ENCODE measurements at places on chromosomes 4 and X.

DNA sequence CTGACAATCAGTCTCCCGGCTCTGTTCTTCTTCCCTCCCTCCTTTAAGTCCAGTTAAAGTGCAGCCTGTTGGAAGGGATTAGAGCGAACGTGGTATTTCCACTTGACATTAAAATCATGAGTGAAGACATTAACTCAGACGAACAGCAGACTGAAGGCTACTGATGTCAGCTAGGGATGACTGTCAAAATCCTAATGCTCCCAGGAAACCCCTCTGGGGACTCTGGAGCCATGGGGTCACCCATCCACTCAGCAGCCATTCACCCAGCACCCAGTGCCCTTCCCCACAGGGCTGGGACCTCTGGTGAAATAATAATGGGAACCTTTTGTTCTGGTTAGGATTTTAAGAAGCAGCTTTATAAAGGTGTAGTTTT is 113.9 kb downstream of the DRD5 start:
- peaks cover 2% of the 10 kb centered on the region for H3K27me3 ChIP-seq
- no peaks in the 10 kb centered on the region for H3K36me3 ChIP-seq
- no peak overlapping the region for H3K4me3 ChIP-seq

GRCh38 chr4:139603576-139604410 is 47.8 kb upstream of the SETD7 start:
- H3K4me3 ChIP-seq, result no peak overlapping the region
- H3K4me1 ChIP-seq, result peaks cover 48% of the 10 kb centered on the region
- no peak overlapping the region for H3K27ac ChIP-seq
- peaks cover 10% of the 10 kb centered on the region for H3K36me3 ChIP-seq

- no peak for DNase-seq
- H3K27ac ChIP-seq, result no peak overlapping the region
- H3K36me3 ChIP-seq, result no peaks in the 10 kb centered on the region
Observed at GRCh38 chr4:10872833-10873517, 188.4 kb upstream of the CLNK start.

GRCh38 chrX:39750848-39751247 is 346.9 kb downstream of the BCOR start:
- no peak for DNase-seq
- H3K27me3 ChIP-seq, result peaks cover 2% of the 10 kb centered on the region
- no peak overlapping the region for H3K4me3 ChIP-seq
- no peak overlapping the region for H3K27ac ChIP-seq
- no peaks in the 10 kb centered on the region for H3K36me3 ChIP-seq

DNA sequence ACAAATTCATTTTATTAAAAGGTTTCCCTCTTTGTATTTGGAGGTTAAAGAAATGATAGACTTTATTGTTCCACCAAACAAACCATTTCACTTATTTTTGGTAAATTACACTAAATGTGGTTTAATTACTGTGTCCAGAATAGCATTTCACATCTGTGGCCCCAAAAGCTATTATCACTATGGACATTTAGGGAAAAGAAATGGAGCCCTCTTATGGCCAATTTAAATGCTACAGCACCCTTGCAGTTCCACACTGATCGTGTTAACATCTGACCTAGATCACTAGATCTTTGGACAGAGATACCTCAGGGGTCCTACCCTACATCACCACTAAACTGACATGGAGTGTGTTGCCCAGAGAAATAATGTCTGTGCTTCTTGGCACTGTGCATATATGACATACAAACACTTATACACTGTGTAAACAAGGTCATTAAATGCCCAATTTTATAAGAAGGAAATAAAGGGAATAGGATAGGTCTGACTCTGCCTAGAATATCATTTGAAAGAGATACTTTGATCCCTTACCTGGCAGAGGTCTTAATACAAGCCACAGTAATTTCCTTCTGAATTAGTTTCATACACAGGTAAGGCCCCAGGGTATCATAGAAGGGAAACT is 163.9 kb downstream of the KDR start:
- no peaks in the 10 kb centered on the region for H3K36me3 ChIP-seq
- H3K4me1 ChIP-seq, result peaks cover 26% of the 10 kb centered on the region
- no peak overlapping the region for H3K27ac ChIP-seq
- H3K4me3 ChIP-seq, result no peak overlapping the region
- peaks cover 4% of the 10 kb centered on the region for H3K27me3 ChIP-seq

DNA sequence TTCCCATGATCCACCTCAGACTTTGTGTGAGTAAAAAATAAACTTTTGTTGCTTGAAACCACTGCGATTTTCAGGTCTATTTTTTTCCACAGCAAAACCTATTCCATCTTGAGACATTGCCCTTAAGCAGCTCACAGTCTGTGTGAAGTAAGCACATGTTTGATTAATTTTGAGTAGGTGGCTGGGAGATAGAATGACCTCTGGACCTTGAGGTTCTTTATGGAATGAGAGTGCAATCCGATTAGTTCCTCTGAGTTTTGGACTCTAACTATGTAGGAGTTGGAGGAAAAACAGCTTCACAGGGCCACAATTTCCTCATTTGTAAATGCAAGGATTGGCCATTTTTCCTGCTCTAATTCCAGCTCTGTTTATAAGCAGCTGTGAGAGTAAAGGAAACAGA is 234.1 kb upstream of the IGFBP7 start:
- no peak overlapping the region for H3K27ac ChIP-seq
- H3K36me3 ChIP-seq, result no peaks in the 10 kb centered on the region
- H3K4me3 ChIP-seq, result no peak overlapping the region
- H3K27me3 ChIP-seq, result peaks cover 5% of the 10 kb centered on the region

DNA sequence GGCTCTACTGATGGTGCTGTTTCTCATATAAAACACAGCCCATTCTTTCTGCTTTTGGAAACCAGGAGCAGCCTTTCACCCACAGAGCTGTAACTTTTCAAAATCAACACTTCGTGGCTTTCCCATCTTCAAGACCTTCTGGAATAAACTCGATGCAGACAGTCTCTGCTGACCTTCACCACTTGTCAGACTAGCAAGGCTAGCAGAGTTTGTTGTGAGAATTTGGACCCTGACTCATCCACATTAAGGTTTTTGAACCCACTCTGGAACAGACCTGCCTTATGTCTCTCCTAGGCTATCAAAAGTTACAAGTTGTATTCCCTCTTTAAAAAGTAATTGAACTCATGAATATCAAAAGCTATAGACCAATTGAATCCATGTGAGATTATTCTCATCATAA is 88.6 kb downstream of the MAML3 start:
- no peaks in the 10 kb centered on the region for H3K36me3 ChIP-seq
- no peak overlapping the region for H3K4me3 ChIP-seq
- DNase-seq, result no peak
- H3K27me3 ChIP-seq, result no peaks in the 10 kb centered on the region

- no peak overlapping the region for H3K27ac ChIP-seq
- no peaks in the 10 kb centered on the region for H3K36me3 ChIP-seq
- H3K27me3 ChIP-seq, result peaks cover 20% of the 10 kb centered on the region
- DNase-seq, result no peak
Observed at GRCh38 chr4:38236003-38236402, 275.8 kb downstream of the PTTG2 start.

- peaks cover 16% of the 10 kb centered on the region for H3K27me3 ChIP-seq
- DNase-seq, result peak; percentile 95
- H3K27ac ChIP-seq, result peak overlapping the region; percentile 94
- peaks cover 84% of the 10 kb centered on the region for H3K36me3 ChIP-seq
- peak overlapping the region; percentile 76 for H3K4me3 ChIP-seq
Observed at GRCh38 chr4:7844594-7844991, 95.1 kb downstream of the AFAP1 start.

- no peak for DNase-seq
- H3K4me3 ChIP-seq, result no peak overlapping the region
- H3K4me1 ChIP-seq, result no peaks in the 10 kb centered on the region
- peaks cover 2% of the 10 kb centered on the region for H3K27me3 ChIP-seq
- H3K27ac ChIP-seq, result no peak overlapping the region
Observed at GRCh38 chrX:124228849-124229248, 103.6 kb upstream of the TEX13D start.

GRCh38 chr4:186024637-186025407 is 44.1 kb upstream of the TLR3 start:
- peaks cover 29% of the 10 kb centered on the region for H3K27me3 ChIP-seq
- no peak overlapping the region for H3K27ac ChIP-seq
- no peak for DNase-seq
- no peak overlapping the region for H3K4me3 ChIP-seq
- H3K4me1 ChIP-seq, result no peaks in the 10 kb centered on the region
- no peaks in the 10 kb centered on the region for H3K36me3 ChIP-seq

GRCh38 chr4:143488687-143489086 is 24.8 kb upstream of the SMARCA5 start:
- no peak overlapping the region for H3K4me3 ChIP-seq
- peak; percentile 4 for DNase-seq
- H3K4me1 ChIP-seq, result peaks cover 8% of the 10 kb centered on the region
- no peak overlapping the region for H3K27ac ChIP-seq
- peaks cover 4% of the 10 kb centered on the region for H3K27me3 ChIP-seq
- H3K36me3 ChIP-seq, result no peaks in the 10 kb centered on the region

DNA sequence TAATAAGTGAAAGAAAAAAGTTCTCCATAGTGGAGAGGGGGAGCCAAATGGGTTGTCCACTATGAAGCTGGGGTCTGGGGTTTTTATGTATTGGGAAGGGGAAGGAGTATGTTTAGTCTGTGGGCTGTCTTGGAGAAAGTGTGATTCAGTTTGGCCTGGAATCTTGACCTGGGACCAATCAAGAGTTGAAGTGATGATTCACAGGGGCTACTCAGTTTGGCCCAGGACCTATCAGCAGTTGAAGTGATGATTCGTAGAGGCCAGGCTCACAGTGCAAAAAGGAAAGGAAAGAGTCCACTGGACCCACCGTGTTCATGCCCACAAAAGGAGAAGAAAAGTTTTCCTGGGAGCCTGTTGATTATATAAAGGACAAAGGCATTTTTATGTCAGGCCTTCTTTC is 47.3 kb upstream of the RAB9B start:
- H3K27ac ChIP-seq, result peak overlapping the region; percentile 73
- H3K4me1 ChIP-seq, result peaks cover 27% of the 10 kb centered on the region
- H3K4me3 ChIP-seq, result peak overlapping the region; percentile 77
- no peaks in the 10 kb centered on the region for H3K36me3 ChIP-seq
- DNase-seq, result peak; percentile 6

DNA sequence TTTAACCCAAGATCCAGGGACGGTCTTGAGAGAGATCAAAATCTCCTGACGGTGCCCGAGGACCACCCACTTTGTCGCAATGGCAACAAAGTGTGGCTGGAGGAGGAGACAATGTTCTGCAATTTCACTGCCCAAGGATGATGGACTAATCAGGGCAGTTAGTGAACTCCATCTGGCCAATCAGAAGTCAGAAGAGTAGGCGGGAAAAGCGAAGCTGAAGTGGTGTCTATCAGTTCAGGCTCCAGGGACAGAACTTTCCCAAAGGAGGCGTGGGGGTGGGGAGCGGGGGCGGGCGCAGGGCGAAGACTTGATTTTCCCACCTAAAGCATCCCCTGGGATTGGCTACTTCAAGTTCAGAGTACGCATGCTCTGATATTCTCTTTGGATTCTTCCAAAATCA is 25.6 kb downstream of the SPACA5B start:
- no peak for DNase-seq
- H3K27me3 ChIP-seq, result no peaks in the 10 kb centered on the region
- H3K4me1 ChIP-seq, result no peaks in the 10 kb centered on the region

- peaks cover 2% of the 10 kb centered on the region for H3K27me3 ChIP-seq
- DNase-seq, result no peak
- no peak overlapping the region for H3K27ac ChIP-seq
- no peak overlapping the region for H3K4me3 ChIP-seq
Observed at GRCh38 chr4:82382751-82383150, 9.0 kb upstream of the HNRNPD start.

DNA sequence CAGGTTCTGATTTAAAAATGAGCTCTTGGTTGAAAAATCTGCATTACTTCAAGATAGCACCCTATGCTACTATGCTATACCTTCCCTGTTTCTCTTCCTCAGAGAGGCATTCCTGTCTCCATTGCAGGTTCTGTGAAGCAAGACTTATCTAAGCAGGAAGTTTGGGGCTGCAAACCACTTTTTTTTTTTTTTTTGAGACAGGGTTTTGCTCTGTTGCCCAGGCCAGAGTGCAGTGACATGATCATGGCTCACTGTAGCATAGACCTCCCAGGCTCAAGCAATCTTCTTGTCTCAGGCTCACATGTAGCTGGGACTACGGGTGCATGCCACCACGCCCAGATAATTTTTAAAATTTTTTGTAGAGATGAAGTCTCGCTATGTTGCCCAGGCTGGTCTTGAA is 4.0 kb upstream of the CCNG2 start:
- H3K36me3 ChIP-seq, result no peaks in the 10 kb centered on the region
- H3K27me3 ChIP-seq, result peaks cover 3% of the 10 kb centered on the region
- DNase-seq, result no peak
- H3K27ac ChIP-seq, result no peak overlapping the region
- H3K4me1 ChIP-seq, result peaks cover 18% of the 10 kb centered on the region

- peaks cover 36% of the 10 kb centered on the region for H3K4me1 ChIP-seq
- H3K27me3 ChIP-seq, result peaks cover 2% of the 10 kb centered on the region
- peak; percentile 4 for DNase-seq
- no peak overlapping the region for H3K27ac ChIP-seq
- H3K36me3 ChIP-seq, result no peaks in the 10 kb centered on the region
Observed at GRCh38 chr4:68463796-68464195, 16.5 kb downstream of the TMPRSS11E start.

DNA sequence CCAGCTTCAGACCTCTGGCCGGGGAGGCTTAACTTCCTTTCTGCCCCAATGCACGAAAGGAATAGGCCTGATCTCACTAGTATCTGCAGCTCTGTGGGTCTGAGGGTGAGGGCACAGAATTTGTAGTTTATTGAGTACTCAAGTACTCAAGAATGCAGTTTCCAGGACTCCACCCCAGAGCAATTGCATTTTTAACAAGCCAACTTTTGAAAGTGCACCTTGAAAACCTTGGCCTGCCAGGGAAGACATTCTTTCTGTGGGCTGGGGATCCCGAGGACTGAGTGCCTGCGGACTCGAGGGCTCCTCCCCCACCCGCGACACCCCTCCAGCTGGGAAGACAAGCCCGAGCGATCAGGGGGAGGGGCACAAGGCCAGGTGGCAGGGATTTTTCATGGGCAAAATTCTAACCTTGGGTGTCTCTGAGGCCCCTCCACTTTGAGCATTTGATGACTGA is 22.4 kb downstream of the RS1 start:
- DNase-seq, result no peak
- H3K4me1 ChIP-seq, result no peaks in the 10 kb centered on the region
- peaks cover 5% of the 10 kb centered on the region for H3K27me3 ChIP-seq
- H3K4me3 ChIP-seq, result no peak overlapping the region
- H3K36me3 ChIP-seq, result no peaks in the 10 kb centered on the region

DNA sequence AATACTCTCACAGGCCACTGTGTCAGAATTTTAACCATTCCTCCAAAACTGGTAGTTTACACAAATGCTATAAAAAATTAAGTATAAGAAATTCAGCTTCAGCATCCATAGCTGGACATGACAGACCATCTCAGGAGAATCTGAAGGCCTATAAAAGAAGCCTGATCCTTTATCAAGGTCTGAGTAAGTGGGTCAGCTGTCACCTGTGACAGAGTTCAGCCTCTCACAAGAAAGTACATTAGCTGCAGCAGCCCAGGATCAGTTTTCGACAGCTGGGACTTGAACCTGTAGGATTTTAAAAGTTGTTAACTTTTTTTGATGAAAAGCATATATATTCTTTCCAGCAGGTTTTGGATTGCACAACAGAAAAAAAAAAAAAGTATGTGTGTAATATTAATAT is 60.7 kb downstream of the PPP3CA start:
- H3K36me3 ChIP-seq, result no peaks in the 10 kb centered on the region
- H3K27ac ChIP-seq, result no peak overlapping the region
- peaks cover 54% of the 10 kb centered on the region for H3K4me1 ChIP-seq
- H3K4me3 ChIP-seq, result no peak overlapping the region

- DNase-seq, result no peak
- peak overlapping the region; percentile 45 for H3K27ac ChIP-seq
- peaks cover 45% of the 10 kb centered on the region for H3K36me3 ChIP-seq
- H3K27me3 ChIP-seq, result peaks cover 22% of the 10 kb centered on the region
- no peak overlapping the region for H3K4me3 ChIP-seq
Observed at GRCh38 chrX:1384658-1385252, 7.2 kb downstream of the SLC25A6 start.

GRCh38 chrX:29231800-29232199 is 644.6 kb downstream of the IL1RAPL1 start:
- no peaks in the 10 kb centered on the region for H3K27me3 ChIP-seq
- H3K4me1 ChIP-seq, result no peaks in the 10 kb centered on the region
- H3K27ac ChIP-seq, result no peak overlapping the region
- DNase-seq, result no peak
- H3K36me3 ChIP-seq, result no peaks in the 10 kb centered on the region
